ENCODE measurements at places on chromosomes 3 and 15. TPM values are rescaled to one million over a fixed set of nuclear protein-coding genes. Genes with fewer than 3 reads are reported as not detected.

GRCh38 chr15:94509259-94509658 lies 277.9 kb downstream of the MCTP2 start:
- no peak overlapping the region for H3K4me3 ChIP-seq
- H3K27ac ChIP-seq, result no peak overlapping the region
- no peaks in the 10 kb centered on the region for H3K4me1 ChIP-seq
- no peak for DNase-seq

DNA sequence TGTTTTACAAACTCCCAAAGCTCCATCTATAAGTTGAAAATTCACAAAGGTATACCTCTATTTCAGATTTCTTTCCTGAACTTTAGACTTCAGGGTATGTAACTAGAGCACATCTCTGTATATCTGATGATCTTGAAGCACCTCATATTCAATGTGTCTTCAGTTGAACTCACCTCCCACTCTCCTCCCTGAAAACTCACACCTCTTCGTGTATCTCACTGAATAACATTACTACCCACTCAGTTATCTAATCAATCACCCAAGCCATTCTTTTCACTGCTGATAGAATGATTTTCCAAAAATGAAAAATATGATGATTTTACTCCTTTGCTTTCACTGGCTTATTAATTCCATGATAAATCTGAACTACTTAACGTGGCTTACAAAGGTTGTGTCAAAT lies 52.9 kb downstream of the GTPBP8 start:
- no peak overlapping the region for H3K27ac ChIP-seq
- DNase-seq, result no peak
- no peak overlapping the region for H3K4me3 ChIP-seq
- no peaks in the 10 kb centered on the region for H3K27me3 ChIP-seq
- H3K4me1 ChIP-seq, result no peaks in the 10 kb centered on the region

GRCh38 chr3:186024210-186024609 lies 84.7 kb downstream of the ETV5 start:
- no peak for DNase-seq
- H3K4me1 ChIP-seq, result no peaks in the 10 kb centered on the region
- no peaks in the 10 kb centered on the region for H3K27me3 ChIP-seq

GRCh38 chr3:23776352-23776891 lies 29.3 kb upstream of the UBE2E1 start:
- DNase-seq, result no peak
- no peaks in the 10 kb centered on the region for H3K27me3 ChIP-seq
- no peak overlapping the region for H3K27ac ChIP-seq
- no peaks in the 10 kb centered on the region for H3K36me3 ChIP-seq
- H3K4me3 ChIP-seq, result no peak overlapping the region

DNA sequence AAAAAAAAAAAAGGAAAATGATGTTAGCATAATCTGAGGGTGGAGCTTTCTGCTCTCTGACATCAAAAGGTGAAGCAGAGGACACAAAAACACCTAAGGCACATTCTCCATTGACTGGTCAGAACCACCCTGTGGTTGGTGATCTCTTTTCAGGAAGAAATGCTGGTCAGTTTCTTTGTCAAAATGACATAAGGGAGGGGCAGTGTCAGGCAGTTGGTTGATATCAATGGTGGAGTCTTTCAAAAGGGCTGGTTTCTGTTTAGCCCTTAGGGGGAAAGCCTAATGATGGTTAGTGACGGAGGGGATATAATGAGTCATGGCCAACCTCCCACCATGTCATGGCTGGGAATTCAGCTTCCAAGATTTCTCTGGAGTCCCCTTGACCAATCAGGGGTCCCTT lies 185.9 kb upstream of the GBE1 start:
- H3K4me3 ChIP-seq, result no peak overlapping the region
- H3K27ac ChIP-seq, result no peak overlapping the region
- DNase-seq, result no peak
- H3K36me3 ChIP-seq, result no peaks in the 10 kb centered on the region

GABRB3 gene
- 1.5 TPM for total RNA-seq
